ENCODE measurements at places on chromosomes 11 and 22.
A peak's percentile ranks its signal among the peaks of the same experiment; 100 is the strongest.

DNA sequence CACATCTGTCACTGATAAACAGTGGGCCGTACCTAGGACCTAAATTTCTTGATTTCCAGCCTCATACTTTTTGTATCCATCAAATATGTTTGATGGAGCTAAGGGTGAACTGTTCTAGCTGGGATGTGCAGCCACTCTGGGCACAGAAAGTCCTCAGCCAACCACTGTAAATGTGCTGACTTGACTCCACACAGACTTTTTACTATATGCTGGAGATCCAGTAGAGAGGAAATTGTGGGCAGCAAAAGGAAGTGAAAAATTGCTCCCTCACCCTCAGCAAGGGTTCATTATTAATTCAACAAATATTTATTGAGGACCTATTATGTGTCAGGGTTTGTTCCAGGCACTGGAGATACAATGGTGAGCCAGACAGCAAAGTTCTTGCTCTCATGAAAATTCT lies 54.2 kb upstream of the AMPD3 start:
- DNase-seq: no peak

- DNase-seq: no peak
Measured at GRCh38 chr22:17444204-17444504, 74.9 kb downstream of the CECR2 start.

- DNase-seq: no peak
Measured at GRCh38 chr22:37464181-37464580, 22.0 kb downstream of the MFNG start.

GRCh38 chr11:64792482-64792881 lies 10.5 kb downstream of the MAP4K2 start:
- no peak for DNase-seq

DNA sequence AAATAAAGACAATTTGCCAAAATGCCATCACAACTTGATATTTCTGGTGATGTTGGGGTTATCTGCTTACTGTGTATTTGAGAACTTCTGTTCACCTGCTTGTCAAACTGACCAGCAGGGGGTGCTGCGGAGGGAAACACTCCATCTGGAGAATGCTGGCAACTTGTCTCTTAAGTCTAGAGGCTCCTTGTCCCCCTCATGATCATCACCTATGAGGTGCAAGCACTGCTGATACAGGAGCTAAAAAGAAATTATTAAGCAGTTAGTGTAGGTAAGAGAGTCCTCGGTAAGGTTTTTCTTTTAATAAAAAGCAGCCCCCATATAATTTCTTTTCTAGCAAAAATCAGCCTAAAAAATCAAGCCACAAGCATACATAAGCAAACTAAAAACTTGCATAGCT lies 32.7 kb upstream of the GLYATL1B start:
- DNase-seq: peak; percentile 43

GRCh38 chr11:26522912-26523610 lies 49.0 kb downstream of the MUC15 start:
- DNase-seq: no peak

DNA sequence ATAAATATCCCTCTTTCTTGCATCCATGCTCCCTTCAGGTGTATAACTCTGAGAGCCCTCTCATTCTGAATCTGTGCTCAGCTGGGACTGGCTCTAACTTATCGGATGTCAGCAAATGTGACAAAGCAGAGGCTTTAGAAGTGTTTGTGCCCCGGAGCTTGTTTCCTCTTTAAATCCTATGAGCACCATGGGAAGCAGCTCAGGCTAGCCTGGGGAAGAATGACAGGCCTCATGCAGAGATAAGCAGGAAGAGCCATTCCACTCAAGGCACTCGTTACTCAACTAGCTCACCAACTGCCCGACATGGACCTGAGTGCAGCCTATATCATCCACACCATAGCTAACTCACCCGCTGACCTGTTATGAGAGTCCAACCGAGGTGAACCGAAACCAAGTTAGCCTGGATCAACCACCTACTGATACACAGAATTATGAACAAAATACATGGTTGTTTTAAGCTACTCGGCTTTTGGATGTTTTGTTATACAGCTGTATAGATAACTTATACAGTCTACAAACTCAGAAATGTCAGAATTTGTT lies 990.7 kb downstream of the NTM start:
- no peak for DNase-seq

DNA sequence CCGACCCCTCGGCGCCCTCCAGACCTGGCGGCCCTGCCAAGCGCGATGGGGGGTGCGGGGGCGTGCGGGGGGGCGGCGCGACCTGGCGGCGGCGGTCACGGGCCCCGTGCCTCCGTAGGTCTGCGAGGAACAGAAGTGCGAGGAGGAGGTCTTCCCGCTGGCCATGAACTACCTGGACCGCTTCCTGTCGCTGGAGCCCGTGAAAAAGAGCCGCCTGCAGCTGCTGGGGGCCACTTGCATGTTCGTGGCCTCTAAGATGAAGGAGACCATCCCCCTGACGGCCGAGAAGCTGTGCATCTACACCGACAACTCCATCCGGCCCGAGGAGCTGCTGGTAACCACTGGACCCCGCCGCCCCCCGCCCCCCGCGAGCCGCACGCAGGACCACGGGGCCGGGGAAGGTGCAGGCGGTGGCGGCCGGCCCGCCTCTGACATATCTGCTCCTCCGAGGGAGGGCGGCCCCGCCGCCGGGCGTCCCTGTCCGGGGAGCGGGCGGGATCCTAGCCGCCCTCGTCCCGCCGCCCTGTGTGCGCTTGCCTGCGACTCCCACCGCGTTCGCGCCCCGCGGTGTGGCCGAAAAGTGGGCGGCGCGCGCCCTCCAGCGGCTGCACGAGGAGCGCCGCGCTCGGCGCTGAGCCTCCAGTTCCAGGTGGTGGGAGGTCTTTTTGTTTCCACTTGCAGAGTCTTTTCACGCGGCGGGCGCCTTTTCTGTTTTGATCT lies 2.1 kb downstream of the CCND1 start:
- peak; percentile 61 for DNase-seq

Measured in stimulated activated CD8-positive, alpha-beta memory T cell treated with anti-CD3 and anti-CD28 coated beads, Interleukin-15, amount 100 ng/mL, for 48 hours (primary cell).